ENCODE measurements at places on chromosomes 3 and 15.

DNA sequence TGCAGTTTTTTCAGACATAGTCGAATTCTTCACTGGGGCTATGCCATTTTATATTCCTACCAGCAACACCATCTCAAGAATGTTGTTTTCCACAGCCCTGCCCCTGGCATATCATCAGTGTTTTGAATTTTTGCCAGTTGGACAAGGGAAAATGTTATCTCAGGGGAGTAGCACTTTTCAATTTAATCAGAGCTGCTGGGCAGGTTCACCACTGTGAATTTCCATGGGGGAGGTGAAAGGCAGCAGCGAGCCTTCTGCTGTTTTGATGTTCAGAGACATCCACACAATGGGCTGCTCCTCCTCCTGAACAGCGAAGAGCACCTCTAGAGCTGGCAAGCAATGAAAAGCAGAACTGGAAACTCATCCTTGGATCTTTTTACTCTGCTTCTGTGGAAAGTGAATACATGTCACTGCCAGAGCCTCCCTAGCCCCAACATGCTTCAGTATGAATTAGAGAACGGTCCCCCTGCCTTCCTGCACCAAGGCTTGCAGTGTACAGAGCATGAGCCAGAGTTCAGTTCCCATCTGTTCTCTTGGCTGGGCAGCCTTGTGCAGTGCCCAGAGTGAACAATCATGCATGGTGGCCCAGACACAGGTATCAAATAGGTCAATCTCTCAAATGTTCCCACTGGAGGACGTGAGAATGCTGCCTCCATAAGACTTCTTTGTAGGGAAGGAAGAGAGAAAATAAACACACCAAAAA, 56.1 kb upstream of the RAD18 start:
- DNase-seq: no peak

- no peak for DNase-seq
These were observed 122.2 kb downstream of the RTP4 start for GRCh38 chr3:187490366-187490765.

- DNase-seq: no peak
These were observed 2.2 kb upstream of the SLC12A8 start for GRCh38 chr3:125214738-125215137.

GRCh38 chr3:18389108-18389733, 35.9 kb downstream of the SATB1 start:
- no peak for DNase-seq

DNA sequence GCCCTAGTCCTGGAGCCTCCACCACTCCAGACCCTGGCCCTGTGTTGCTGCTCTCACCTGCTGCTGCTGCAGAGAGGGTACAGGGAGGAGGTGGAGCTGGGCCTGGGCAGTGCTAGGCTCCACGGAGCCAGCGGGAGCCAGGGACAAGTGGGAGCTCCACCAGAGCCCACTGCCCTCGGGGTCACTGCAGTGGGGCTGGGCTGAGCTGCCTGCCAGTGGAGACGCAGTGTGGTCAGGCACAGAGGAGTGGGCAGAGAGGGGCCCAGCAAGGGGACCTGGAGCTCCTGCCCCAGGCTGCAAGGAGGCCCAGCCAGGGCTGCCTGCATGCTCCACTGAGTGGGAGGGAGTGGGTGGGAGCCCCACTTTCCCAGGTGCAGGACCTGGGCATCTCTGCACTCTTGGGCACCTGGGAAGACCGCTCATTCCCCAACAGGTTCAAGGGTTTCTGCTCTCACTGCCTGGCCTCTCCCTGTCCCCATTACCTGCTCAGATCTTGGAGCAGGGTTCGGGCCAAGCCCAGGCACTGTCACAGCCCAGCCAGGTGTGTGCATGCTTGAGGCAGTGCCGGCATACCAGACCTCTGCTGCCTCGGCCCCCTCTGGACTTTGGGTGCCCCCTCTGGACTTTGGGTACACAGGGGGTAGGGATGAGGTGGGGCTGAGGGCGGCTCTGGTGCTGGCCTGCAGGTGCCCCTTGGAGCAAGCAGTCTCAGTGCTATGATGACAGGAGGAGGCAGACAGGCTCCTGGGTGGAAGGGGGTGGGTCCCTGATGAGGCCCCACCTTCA, 308.0 kb downstream of the DOCK3 start:
- DNase-seq: no peak

DNA sequence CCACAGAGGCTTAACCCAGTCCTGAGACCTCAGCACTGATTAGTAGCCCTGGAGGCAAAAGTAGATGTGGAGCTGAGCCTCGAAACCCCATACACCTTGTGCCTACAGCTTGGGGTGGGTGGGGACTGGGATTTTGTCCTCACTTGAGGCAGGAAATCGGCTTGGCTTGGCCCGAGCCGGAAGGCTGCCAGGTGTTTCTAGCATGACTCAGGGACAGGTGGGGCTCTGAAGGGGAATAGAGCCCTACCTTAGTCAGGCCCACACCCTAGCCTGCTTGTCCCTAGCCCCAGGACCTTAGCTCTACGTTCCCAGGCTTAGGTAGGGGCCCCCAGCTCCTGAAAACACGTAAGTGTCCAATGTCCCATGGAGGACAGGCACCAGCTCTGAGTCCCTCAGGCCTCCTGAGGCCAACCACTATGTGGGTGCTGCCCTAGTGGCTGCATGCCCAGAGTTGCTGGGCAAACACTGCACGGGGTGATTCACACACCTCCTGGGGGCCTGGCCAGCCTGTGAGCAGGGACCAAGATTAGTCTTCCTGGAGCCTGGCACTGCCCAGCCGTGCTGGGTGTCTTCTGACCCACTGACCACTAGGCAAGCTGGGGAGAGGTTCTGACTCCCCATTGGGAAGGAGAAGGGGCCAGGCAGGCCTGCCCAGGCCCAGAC, 3.1 kb downstream of the MST1R start:
- DNase-seq: no peak

DNA sequence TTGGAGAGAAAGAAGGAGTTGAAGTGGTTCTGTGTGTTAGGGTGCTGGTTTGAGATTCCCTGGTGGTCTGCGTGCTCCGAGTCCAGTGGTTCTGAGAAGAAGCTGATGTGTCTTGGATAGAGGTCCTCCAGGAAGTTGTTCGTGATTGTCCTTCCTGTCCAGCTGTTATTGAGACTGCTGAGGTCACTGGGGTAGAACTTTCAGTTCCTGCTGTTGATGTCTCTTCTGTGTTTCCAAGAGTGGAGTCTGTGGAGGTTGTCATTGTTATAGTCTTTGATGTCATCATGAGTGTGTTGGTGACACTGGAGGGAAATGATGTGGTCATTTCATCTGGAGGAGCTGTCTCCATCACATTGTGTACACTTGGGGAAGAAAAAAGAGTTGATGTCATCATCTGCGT, 20.8 kb downstream of the MUC4 start:
- DNase-seq: no peak

DNA sequence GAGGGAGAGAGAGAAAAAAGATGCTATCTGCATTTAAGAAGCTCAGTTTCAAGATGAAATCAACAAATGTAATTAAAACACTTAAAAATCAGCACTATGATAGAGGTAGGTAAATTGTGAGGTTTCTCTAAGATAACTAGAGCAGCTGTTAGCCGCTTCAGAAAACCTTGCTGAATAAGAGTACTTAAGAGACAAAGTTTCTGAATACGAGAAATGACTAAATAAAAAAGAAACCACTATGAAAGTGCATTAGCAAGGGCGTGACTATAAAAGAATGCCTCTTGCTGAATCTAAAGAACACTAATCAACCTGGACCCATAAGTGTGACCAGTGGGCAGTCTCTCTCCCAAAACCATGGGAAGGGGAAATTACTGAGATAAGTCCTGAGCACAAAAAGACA, 41.8 kb downstream of the IQCB1 start:
- no peak for DNase-seq

- no peak for DNase-seq
These were observed 134.8 kb downstream of the NSMCE3 start for GRCh38 chr15:29134641-29135308.

- no peak for DNase-seq
These were observed 110.4 kb downstream of the ADAMTSL3 start for GRCh38 chr15:83764201-83764838.

DNA sequence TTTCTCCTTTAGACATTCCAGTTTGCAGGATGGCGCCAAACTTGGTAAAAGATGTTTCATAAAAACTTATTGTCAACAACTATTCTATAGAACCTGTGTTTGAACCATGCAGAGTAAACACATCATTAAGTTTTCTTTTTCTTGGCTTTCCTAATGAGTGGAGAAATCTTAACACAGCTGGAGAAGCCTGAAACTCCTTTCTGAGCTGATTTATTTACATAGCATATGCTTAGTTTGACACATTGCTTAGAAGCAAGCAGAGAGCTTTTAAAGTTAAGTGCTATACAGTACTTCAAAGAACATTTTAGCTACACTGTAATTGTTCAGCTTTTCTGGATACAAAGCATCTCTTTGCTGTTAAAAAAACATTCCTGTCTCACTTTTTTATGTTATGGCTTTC, 61.0 kb upstream of the PAQR5 start:
- no peak for DNase-seq

DNA sequence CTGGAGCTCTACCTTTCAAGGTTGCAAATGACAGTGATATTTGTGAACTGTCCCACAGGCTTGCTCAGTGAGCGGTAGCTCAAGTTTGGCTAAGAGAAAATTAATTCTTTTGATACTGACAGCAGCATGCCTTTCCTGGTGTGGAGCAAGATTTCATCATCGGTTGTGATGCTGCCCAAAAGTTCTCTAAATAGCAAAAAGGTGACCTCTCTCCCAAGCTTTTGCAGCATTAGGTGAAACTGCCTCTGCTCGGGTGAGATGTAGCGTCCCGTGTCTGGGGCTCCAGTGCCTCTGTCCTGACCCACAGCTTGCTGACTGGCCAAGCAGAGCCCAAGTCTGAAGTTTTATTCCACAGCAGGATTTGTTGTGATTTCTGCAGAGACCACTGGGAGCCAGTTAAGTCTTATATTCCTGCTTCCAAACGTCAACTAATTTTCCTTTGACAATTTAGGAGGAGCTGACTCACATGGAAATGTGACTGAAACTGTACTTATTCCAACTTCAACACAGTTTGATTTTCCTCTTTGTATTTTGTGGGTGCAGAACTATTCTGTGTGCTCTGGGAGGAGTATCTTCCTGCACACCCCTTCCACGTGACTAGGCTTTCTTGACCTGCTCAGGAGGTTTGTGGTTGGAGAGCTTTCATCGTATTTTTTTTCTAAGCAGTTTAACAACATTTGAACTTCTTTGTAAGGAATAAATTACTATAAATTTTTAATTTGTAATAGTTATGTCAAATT, 5.9 kb downstream of the SYNM start:
- no peak for DNase-seq

GRCh38 chr15:21267226-21267625, 173.1 kb downstream of the POTEB3 start:
- DNase-seq: no peak

- no peak for DNase-seq
These were observed 31.3 kb upstream of the TMEM115 start for GRCh38 chr3:50390508-50391224.

DNA sequence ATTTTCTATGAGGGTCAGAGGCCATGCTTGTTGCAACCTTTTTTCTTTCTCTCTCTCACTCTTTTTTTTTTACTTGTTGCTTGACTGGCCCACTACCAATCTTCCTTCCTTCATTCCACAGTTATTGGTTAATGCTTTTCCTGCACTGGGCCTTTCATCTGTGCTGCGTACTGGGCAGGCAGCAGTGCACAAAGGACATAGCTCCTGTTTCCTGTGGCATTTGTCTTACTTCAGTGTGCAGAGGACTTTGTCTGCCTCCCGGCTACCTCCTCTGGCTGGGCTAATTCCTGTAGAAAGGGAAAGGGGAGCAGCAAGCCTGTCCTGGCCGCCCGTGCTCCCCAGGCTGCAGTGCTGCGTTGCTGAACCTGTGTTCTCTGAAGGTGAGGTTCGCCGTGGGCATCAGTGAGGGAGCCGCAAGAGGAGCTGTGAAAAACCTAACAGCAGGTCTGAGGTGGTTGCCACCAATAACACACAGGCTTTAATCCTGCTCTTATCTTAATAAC, 93.7 kb upstream of the RGMA start:
- no peak for DNase-seq

DNA sequence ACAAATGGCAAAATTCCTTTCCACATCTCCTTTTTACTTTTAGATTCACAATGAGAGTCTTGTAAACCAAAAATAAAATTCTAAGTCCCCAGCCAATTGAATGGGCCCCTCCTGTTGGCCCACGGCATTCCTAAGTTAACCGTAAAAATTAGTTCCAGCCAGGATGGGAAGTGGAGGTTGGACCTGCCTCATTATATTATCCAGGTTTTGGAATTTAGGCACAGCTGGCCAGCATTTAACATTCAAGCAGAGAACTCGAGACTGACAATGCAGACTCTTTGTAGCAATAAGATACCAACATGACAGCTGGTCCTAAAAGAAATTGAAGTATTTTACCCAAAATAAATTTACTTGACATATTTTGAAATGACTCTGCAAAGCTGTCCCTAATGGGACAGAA, 321.0 kb upstream of the NAALADL2 start:
- DNase-seq: no peak

GRCh38 chr3:141648055-141648910, 89.8 kb upstream of the RNF7 start:
- DNase-seq: no peak

GRCh38 chr15:90343302-90343790, 8.7 kb upstream of the ZNF774 start:
- DNase-seq: no peak

DNA sequence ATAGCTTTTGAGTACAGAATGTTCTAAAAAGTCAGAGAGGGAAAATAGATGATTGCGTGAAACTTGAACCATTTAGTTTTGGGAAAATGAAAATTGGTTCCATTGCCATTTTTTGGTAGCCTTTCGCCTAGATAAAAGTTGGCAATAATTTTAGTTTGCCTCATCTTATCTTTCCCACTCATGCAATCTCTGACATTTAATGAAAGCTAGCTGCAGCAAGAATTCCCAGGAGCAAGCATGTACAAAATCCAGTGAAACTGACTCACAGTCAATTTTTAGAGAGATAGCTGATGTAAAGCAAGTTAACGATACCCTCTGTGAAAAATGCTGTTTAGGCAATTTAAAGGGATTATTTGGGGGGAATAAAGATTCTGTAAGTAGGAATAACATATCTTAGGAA, 797.4 kb downstream of the GRM7 start:
- no peak for DNase-seq

GRCh38 chr3:185290266-185290665, 36.4 kb upstream of the EHHADH start:
- no peak for DNase-seq

DNA sequence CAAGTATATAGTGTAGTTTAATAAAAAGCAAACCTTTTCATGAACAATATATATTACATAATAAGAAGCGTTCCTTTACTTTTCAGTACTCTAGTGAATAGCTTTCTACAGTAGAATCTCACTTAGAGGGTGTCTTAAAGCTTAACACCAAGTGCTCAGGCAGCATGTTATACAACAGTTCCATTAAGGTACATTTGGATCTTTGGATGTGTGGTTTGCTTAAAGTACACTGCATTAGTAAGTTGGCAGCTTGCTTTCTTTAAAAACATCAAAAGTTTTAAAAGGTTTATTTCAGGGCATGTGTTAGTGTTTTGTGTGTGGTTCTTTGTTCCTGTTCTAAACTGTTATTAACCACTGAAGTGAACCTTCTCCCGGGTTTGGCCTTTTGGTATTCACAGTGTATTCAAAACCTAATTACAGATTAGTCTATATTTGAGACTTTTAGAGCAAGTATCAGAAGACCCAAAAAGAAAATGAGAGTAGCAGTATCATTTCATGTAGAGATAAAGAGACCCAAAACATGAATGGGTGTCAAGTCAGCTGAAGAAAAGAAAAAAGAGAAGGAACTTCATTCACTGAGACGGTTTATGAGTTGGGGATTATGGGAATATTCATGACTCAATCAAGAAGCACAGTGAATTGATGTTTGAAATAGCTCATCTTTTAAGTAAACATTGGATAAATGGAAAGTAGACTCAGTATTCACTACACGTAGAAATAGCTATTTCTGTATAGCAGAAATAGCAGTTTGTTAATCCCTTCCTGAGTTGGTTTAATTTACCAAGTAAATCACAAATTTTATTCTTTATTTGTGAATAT, 93.9 kb downstream of the OPA1 start:
- no peak for DNase-seq

All from anterior cingulate cortex (tissue), 58 donors.